ENCODE measurements at places on chromosomes 12 and 14.

DNA sequence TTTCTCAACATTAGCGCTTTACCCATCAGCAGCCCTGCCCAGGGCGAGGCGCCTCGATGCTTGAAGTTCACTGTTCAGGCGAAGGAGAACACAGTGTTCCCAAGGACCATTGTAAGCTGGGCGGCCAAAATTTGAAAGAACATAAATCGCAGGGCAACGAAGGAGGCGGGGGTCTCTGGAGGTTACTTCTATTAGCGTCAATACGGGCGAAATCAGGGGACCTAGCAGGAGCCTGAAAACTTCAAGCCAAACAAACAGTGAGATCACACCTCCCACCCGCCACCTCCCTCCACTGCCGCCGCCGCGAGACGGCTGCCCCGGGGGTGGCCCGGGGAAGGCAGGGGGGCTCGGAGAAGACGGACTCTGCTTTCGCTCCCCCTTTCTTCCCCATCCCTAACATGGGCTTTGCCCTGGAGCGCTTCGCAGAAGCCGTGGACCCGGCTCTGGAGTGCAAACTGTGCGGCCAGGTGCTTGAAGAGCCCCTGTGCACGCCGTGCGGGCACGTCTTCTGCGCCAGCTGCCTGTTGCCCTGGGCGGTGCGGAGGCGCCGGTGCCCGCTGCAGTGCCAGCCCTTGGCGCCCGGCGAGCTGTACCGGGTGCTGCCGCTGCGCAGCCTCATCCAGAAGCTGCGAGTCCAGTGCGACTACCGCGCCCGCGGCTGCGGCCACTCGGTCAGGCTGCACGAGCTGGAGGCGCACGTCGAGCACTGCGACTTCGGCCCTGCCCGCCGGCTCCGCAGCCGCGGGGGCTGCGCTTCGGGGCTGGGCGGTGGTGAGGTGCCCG lies at the start of gene PDZRN4:
PDZRN4 (plus strand) TSS at position 263 of the 783 bp plus-strand sequence.
- DNase-seq, result no peak

DNA sequence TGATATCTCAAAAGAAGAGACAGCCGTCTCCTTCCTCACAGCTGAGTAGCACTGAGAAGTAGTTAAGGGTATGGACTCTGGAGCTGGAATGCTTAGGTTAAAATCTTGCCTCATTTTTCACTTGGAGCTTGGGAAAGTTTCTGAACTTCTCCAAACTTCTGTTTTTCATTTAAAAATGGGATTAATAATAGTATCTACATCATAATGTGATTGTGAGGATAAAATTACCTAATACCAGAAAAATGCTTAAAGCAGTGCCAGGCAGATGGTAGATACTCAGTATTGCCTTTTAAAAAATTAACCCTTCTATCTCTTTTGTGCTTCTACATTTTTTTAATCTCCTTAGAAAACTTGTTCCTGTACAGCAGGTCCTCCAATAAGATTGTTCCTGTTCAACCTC lies 63.1 kb downstream of the A2M start:
- DNase-seq, result no peak

DNA sequence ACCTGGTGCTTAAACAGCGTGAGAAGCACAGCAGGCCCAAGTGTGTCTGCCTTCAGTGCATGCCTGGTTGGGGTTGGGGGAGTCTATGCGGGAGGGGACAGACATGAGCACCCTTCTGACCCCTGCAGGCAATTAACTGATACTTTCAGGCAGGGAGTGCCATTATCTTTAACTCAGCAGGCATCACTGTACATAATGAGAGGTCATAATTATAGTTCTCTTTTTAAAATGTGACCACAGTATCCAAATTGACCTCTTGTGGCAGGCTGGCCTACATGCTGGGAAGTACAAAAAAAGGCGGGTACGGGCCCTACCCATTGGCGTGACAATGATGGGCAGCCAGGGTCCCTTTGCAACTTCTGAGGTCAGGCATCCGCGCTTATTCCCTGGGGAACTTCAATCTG lies 209.1 kb downstream of the FOXN3 start:
- DNase-seq, result no peak

DNA sequence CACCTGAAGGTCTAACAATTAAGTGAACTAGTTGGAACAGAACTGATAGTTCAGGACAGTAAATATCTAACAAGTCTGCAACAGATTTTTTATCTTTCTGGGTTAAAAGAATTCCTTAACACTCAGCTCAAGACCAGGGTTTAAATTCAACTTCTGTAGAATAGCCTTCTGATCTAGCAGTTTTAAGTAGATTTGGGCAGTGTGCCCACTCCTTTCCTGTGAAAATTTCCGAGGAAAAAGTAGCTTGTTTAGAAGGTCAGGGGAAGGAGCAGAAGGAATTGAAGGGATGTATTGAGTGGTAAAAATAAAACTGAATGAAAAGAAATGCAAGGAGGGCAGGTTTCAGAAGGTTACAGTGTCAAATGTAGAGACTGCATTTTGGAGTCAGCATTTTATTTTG lies 45.8 kb downstream of the ATL1 start:
- DNase-seq, result no peak

- no peak for DNase-seq
Observed at GRCh38 chr14:73452341-73453186, 5.8 kb downstream of the NUMB start.

GRCh38 chr14:59020382-59020781 lies 168.1 kb upstream of the DAAM1 start:
- DNase-seq, result no peak

DNA sequence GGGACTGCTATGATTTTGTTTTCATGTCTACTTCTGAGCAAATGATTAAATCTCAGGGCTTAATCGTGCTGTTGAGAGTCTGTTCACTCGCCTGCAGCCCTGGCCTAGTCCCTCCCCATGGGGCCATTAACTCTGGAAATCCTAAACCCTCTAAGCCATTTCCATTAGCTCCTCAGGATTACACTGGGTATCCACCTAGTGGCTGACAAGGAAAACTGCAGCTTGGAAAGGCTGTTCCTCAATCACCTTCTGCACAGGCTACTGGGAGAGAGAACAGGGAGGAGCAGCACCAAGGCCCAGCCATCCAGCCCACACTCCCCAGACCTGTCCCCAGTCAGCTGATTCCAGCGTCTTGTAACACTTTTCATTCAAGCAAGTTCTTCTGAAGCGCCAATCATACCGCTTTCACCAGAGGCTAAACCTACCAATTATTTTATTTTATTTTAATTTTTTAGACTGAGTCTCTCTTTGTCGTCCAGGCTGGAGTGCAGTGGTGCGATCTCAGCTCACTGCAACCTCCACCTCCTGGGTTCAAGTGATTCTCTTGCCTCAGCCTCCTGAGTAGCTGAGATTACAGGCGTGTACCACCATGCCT lies 48.7 kb downstream of the NEUROD4 start:
- no peak for DNase-seq

GRCh38 chr12:28253161-28253641 lies 62.9 kb downstream of the CCDC91 start:
- no peak for DNase-seq

- DNase-seq, result no peak
Observed at GRCh38 chr12:68823696-68824095, 15.7 kb downstream of the MDM2 start.

DNA sequence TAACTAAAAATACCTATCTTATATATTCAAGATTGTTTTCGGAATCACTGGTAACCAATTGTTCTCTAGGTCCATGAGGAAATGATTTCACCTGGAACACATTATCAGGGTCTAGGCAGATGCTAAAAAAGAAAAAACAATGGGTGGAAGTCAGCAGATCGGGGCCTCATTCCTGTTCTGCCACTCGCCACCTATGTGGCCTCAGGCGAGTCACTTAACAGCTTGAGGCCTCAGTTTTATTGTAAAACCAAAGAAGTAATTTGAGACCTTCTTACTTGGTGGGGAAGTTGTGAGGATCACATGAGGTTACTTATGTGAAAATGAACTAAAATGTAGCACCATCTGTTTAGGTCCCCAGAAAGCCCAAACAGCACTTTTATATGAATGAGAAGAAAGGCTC lies 6.2 kb upstream of the RNASE10 start:
- no peak for DNase-seq

GRCh38 chr12:54010972-54011664 lies 2.3 kb downstream of the HOXC8 start:
- no peak for DNase-seq

GRCh38 chr14:27391331-27391730 lies 793.5 kb upstream of the NOVA1 start:
- DNase-seq, result no peak

- no peak for DNase-seq
Observed at GRCh38 chr12:115208098-115208497, 524.1 kb upstream of the TBX3 start.

DNA sequence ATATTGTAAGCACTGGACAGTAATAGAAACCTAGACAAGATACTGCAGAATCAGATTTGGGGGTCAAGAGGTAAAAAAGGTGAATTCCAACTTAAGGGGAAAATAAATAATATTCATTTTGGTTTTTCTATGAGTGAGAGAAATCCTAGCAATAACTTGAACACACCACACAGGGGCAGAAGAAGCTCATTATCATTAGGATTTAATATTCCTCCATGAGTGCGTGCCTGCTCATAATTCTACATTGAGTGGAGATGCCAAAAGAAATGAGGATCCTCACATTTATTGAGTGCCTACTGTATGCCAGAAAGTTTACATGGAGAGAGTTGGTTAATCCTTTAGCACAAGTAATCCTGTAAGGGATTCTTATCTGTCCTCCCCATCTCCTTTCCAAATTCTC lies 40.5 kb upstream of the C14orf132 start:
- no peak for DNase-seq

DNA sequence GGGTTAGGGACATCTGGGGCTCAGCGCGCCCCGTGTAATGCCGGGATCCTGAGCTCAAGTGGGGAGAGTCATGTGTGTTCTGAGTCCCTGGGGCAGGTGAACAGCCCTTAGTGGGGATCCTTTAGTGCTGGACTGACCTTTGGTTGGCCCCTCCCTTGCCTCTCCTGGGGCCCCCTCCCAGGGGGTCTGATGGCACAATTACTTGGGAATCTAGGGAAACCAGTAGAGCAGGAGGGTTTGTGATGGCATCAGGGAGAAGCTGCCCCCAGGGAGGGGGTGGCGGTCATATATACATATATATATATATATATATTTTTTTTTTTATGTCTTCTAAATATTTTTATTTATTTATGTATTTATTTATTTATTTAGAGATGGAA lies at the start of gene MORN3:
MORN3 (minus strand) TSS at position 134 of the 380 bp plus-strand sequence. CDS start 171 bp downstream, outside the sequence.
- DNase-seq, result no peak

- peak; percentile 31 for DNase-seq
Observed at GRCh38 chr12:130747867-130748740, 32.0 kb upstream of the RIMBP2 start.

DNA sequence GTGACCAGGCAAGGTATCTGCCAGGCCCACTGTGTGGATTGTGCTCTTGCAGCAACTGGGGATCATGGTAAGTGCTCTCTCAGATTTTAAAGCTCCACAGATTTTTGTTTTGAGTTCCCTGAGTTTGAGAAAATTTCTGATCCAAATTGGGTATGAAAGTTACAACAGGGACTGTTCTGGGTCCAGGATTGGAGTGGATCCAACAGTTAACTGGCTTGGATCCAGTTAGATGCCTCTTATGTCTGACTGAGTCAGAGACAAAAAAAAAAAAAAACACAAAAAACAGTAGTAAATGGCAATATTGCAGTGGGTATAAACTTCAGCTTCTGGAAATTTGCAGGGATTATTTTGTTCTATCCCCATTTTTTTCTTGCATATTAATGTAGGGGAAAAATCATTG lies 598.8 kb downstream of the C12orf50 start:
- no peak for DNase-seq

GRCh38 chr12:4273273-4273651 lies 300 bp upstream of the CCND2 start:
- no peak for DNase-seq

GRCh38 chr14:88824314-88825077 lies at the start of gene TTC8:
TSS of gene TTC8 (plus strand) at chr14:88824651. CDS start at chr14:88824708, 57 bp downstream.
- DNase-seq, result peak; percentile 80

DNA sequence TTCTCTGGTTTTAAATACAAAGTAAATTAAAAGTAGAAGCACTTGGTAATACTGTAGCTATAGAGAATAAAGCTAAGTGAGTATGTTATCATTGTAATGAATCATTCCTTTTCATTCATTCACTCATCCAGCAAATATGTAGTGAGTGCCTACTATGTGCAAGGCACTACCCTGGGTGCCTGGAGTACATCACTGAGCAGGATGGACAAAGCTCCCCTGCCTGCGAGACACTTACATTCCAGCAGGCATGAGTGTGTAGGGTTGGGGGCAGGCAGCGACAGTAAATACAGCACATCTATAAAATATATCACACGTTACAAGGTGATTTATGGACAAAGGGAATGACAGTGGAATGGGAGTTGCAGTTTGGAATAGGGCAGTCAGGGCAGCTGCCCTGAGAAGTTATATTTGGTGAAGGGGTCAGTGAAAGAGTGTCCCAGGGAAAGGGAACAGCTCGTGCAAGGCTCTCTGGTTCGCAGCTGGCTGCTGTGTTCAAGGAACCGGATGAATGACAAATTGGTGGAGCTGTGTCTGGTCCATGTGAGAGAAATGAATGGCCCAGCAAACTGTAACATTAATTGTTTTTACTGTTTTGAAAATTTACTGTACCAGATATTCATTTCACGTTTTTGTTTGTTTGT lies 159.6 kb downstream of the CRADD start:
- no peak for DNase-seq

DNA sequence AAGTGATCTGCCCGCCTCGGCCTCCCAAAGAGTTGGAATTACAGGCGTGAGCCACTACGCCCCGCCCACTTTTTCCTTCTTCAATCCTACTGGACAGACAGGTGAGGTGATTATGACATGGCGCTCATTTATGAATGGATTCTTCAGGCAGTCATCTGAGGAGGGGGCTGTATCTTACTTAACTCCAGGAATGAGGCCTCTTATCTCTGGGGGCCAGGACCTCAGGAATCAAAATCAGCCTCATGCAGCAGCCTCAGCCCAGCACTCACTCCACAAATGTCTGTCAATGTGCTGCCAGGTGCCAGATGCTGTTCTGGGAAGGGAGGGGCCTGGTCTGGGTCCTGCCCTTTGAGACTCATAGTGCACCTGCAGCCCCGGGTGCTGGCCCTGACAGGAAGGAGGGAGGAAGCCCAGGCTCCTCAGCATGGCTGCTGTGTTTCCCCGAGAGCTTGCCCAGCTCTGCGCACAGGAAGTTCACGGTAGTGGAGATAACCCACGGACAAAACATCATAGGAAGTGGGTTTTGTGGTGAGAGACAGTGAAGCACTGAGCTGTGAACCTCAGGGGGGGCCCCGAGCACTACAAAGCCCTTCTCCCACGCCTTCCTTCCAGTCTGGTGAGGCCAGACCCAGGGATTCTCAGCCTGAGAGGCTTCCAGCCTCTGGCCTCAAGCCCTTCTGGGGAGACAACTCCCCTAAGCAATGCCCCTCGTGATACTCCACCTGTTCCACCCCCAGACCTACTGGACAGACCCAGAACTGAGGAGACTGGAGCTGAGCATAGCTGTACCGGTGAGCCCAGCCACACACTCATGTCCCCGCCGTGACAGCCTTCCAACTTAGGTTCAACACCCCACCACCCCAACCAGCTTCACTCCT lies 22.3 kb downstream of the GALNT6 start:
- DNase-seq, result peak; percentile 21

DNA sequence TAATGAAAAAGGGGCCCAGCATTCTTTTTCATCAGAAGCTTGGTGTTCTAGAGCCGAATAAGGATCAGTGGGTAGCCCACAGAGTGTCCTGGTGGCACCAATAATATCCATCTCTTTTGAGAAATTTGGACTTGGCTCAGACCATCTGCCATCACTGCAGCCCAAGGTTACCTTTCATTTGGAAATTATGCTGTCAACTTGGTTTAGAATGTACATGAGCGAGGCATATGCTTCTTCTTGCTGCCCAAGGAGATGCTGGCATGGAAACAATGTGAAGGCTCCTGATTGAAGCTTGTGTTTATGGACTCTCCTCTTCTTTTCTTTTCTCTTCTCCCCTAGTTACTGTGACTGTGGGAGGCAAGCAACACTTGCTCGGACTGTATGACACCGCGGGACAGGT lies 50.0 kb downstream of the GPHB5 start:
- no peak for DNase-seq

GRCh38 chr12:115174920-115175319 lies 490.9 kb upstream of the TBX3 start:
- DNase-seq, result no peak
